ENCODE measurements at places on chromosomes 7 and 10.

DNA sequence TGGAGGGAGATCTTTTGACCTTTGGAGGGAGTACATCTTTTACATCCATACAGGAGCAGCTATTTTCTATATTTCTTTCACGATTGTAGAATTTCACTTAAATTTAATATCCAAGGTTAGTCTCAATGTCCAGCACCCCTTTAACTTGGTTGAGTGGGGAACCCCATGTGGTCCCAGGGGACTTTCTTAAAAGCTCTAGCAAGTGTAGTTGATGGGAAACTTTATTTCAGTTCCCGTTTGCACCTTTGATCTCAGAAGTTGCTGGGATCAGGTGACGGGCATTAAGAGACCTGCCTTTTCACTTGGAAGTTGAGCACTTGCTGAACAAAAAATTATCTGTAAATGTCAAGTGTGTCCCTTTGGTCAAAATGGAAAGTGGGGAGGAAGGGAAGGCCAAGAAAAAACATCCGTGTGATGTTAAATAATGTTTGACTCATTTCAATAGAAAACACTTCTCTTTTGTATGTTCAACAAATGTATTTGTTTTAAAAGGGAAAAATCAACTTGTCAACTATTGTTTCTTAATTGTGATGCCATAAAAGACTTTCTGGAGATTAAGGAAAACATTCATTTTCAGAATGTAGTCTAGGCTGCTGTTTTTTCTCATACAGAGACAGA is 370.1 kb upstream of the GALNT17 start:
- no peak for DNase-seq

DNA sequence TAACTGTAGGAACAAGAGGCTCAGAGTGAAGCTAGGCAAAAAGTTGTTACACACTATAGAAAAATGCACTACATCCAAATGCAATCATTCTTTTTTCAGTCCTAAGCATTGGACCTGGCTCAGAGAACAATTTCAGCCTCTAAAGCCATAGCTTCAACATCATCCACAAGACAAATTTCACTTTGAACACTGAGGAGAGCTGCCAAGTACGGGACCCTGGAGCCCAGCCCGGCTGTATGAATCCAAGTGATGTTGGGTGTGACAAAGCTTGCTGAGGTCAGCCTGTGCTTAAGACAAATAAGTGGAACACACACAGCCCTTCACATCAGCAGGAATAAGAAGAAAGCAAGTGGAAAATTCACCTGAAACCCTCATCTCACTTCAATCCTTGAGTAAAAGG is 233.1 kb upstream of the PFKP start:
- no peak for DNase-seq

DNA sequence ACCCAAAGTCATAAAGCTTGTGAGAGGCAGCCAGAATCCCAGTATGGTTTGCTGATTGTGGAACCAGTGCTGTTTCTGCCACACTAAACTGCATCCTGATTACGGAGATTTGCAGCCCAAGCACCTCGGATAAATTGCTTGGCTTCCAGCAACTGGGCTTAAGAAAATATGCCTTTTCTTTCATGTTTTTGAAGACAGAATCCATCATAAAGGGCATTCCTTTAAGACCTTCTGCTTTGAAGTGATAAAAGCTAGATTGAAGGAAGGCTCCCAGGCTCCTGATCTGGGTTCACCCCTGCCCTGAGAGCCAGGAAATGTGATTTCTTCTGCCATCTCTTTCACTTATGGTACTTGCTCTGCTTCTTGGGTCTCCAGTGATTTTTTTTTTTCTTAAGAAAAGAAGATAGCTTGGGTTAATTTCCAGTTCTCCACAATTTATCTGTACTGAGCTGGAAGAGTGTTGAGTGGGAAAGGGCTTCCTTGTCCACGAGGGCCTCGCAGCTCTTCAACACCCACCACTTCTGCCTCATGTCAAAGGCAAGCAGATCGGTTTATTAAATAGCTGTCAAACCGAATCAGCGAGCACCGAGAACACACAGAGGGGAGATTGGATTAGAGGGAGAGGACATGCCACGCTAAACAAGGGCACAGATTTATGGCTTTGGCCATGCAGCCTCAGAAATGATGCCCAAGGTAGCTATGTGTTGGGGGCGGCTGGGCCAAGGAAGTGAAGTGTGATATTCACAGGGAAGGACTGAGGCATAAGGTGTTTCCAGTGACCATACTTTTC is 94.9 kb upstream of the TBX20 start:
- DNase-seq = no peak

GRCh38 chr10:17174626-17175025 is 26.8 kb downstream of the TRDMT1 start:
- no peak for DNase-seq

- no peak for DNase-seq
These were observed 11.4 kb downstream of the NDST2 start for GRCh38 chr10:73799899-73800559.

DNA sequence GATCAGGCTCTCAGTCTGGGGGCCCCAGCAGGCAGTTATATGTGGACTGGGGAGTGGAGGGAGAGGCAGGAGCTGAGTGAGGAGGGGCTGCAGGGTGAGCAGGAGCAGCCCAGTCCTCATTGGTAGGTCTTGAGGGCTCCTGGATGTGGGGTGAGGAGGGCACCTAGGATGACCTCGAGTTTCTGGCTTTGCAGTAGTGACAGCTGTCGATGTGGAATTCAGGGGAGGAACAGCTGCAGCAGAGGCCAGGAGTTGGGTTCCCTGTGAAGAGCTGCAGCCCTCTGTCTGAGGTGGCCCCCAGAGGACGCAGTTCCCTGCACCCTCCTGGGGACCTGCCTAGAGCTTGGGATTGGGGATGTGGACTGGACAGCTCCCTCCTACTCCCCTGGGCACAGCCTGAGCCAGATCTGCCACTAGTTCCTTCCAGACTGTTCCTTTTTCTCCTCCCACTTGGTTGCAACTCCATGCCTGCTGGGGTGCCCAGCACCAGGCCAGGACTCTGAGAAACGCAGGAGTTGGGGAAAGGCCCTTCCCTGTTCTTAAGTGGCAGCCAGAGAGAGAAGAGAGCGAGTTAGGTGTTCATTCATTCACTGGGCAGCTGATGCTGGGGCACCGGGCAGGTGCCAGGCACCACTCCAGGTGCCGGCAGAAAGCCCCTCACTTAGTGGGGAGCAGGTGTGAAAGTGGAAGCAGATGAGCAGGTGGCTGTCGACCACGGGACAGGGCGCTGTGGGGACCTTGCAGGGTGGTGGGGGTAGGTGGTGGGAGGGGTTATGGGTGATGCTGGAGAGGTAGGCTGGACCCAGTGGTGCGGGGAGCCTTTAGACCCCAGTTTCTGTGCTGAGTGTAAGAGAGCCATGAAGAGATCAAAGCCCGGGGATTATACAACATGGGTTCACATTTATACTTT is 57.9 kb downstream of the PRF1 start:
- no peak for DNase-seq

DNA sequence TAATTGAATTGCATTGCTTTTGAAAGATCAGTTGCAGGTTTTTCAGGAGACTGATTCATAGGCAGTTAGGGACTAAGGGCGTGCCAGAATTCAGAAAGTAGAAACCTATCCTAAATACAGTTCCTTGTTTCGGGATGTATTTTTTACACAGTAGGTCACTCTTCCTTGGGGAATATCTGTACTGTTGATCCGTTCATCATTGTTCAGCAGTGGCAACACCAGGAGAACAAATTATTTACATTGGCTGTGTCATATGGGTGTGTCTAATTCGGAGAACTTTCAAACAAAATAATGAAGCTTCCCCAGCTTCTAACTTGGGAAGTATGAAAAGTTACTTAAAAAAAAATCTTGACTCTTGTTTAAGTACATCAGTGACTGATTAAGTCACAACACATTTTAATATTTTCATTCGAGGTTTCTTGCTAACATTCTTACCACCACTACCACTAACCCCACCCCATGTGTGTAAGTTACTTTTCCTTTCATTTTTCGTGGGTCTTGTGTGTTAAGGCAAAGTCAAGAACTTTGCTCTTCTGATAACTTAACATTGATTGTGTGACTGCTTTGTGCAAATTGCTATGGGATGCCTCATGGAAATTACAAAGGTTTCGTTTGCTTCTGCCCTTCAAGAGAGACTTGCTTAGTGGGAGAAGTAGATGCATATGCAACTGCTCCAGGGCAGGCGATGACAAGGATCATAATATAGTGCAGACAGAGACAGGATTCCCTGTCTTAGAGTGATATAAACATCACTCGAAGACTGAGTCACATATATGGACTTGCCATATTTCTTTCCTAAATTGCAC is 43.8 kb upstream of the RPA3 start:
- DNase-seq = peak; percentile 70

DNA sequence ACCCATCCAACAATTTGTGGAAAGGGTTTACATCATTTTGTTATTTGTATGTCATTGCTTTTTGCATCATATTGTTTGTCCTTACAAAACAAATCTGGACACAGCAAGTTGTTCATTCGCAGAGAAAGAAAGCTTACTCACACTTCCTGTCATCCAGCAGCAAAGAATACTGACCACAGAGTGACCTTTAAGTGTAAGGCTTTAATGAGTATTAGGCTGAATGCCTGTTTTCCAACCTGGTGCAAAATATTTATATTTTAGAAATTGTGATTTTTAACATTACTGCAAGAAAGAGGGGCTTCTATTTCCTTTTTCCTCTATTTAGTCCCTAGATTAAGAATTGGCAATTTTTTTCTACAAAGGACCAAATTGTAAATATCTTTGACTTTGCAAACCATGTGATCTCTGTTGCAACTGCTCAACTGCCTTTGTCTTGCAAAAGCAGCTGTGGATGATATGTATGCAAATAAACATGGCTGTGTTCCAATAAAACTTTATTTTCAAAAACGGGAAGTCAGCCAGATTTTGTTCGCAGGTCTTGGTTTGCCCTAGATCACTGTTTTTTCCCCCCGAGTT is 27.8 kb upstream of the ITGB1 start:
- DNase-seq = peak; percentile 87

DNA sequence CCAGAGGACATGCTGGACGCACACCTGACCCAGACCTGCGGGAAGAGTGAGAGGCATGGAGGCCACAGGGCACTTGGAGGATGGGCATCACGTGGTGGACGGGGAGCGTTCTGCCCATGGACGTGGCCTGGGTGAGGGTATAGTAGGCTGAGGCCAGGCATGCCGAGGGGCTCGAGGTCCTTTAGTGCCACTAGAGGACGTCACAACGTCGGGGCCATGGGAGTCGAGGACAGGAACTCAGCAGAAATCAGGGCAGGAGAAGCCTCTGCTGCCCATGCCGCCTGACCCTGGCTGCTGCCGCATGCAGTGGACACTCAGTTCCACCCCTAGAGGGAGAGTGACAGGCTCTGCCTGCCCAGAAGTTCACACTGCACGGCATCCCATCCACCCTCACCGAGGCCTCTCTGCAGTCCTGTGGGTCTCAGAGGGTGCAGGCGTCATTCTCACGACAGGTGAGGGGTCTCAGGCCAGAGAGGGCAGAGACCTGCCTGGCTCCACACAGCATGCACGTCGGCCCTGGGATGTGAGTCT is 198.7 kb downstream of the ADARB2 start:
- peak; percentile 2 for DNase-seq
